OCI-LY7 (cell line): ENCODE measurements at places on chromosomes 12 and 14. TPM values are rescaled to one million over a fixed set of nuclear protein-coding genes. Genes with fewer than 3 reads are reported as not detected.

The HECTD4 gene
- total RNA-seq = 62.4 and 67.7 TPM in 2 replicates

The GPR162 gene
- not detected in 2 replicates for total RNA-seq

The ANHX gene
- not detected in 2 replicates for total RNA-seq

The GNG2 gene
- 32.0 and 40.9 TPM in 2 replicates for total RNA-seq

The ADCY4 gene
- 3.4 and 6.0 TPM in 2 replicates for total RNA-seq

The GLIPR1L2 gene
- total RNA-seq = not detected in 2 replicates

The NEDD1 gene
- 32.8 and 39.3 TPM in 2 replicates for total RNA-seq

The LTB4R gene
- total RNA-seq = 28.3 and 30.5 TPM in 2 replicates

The KLRG1 gene
- total RNA-seq = 8.2 and 12.5 TPM in 2 replicates

The TRPV4 gene
- total RNA-seq = not detected in 2 replicates

The ANKRD13A gene
- total RNA-seq = 208 and 216 TPM in 2 replicates

The NTN4 gene
- total RNA-seq = not detected in 2 replicates

The DHRS2 gene
- total RNA-seq = not detected in 2 replicates

The TTC5 gene
- total RNA-seq = 20.3 and 21.0 TPM in 2 replicates

The PLEKHD1 gene
- 0.17 and 0.19 TPM in 2 replicates for total RNA-seq

The CLEC4C gene
- not detected in 2 replicates for total RNA-seq

The CD27 gene
- 39.9 and 48.3 TPM in 2 replicates for total RNA-seq

The SMAGP gene
- 1.9 and 2.6 TPM in 2 replicates for total RNA-seq

The CAPZA3 gene
- total RNA-seq = not detected in 2 replicates

The PROX2 gene
- 0.74 and 0.76 TPM in 2 replicates for total RNA-seq

The KRT83 gene
- not detected in 2 replicates for total RNA-seq

The LRP1-AS gene
- not detected in 2 replicates for total RNA-seq

The TECPR2 gene
- total RNA-seq = 9.5 and 12.7 TPM in 2 replicates

The CCDC60 gene
- not detected in 2 replicates for total RNA-seq
